Mucosa of gallbladder (tissue), 1 donor: ENCODE measurements at places on chromosomes 6 and 20.

DNA sequence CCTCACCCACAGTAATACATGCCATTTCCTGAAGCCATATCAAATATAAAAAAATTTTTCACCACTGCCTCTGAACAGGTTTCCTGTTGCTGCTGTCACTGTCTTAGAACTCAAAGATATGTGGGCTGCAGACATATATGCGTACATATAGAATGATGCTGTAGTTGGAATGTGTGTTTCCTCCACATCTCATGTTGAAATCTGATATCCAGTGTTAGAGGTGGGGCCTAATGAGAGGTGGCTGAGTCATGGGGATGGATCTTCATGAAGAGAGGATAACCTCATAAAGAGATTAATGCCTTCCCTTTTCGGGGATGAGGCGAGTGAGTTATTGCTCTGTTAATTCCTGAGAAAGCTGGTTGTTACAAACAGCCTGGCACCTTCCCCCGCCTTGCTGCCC, 7.7 kb upstream of the SCP2D1 start:
- no peak for DNase-seq

- DNase-seq = peak; percentile 57
Measured at GRCh38 chr6:45922728-45923351, 92.8 kb downstream of the CLIC5 start.

GRCh38 chr20:45459606-45460005, 9.9 kb upstream of the WFDC2 start:
- no peak for DNase-seq

- DNase-seq = no peak
Measured at GRCh38 chr20:10668677-10669368, 5.0 kb downstream of the JAG1 start.

DNA sequence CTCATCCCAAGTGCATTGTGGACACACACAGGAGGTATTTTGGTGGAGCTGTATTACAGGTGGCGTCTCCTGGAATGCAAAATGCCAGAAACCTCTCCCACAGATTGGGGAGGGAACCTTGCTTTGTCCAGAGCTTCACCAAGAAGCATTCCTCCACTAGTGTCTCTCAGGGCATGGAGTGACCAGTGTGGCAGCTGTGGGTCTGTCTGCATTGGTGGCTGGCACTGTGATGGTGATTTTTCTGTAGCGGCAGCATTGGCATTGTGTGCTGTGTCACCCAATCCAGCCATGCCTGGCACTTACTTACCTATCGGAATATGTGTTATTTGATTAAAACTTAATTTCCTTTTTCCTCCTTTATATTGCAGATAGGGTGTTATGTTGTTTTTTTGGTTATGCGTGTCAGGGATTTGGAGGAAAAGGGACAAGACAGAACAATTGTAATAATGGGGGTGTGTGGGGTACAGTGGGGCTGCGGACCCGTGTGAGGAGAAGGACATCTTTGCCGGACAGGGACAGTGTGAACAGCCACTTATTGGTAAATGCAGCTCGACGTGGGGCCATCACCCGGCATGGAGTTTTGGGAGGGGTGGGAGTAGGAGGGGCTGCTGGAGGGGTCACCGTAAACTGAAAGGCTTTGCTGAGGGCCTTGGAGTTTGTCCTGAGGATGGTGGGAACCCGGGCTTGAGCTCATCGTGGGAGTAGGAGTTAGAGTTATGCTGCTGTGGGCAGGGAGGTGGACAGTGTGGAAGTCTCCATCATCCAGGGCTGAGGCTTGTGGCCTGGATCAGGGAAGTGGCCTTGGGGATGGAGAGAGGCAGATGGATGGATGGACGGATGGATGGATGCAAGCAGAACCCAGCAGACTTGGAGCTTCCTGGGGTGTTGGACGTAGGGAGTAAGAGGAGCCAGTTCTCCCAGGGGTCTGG, 105.0 kb downstream of the SYCP2 start:
- no peak for DNase-seq

GRCh38 chr20:62215020-62215990, 4.8 kb downstream of the HRH3 start:
- DNase-seq = no peak

GRCh38 chr20:1467082-1467354, 369 bp upstream of the NSFL1C start:
- DNase-seq = no peak

DNA sequence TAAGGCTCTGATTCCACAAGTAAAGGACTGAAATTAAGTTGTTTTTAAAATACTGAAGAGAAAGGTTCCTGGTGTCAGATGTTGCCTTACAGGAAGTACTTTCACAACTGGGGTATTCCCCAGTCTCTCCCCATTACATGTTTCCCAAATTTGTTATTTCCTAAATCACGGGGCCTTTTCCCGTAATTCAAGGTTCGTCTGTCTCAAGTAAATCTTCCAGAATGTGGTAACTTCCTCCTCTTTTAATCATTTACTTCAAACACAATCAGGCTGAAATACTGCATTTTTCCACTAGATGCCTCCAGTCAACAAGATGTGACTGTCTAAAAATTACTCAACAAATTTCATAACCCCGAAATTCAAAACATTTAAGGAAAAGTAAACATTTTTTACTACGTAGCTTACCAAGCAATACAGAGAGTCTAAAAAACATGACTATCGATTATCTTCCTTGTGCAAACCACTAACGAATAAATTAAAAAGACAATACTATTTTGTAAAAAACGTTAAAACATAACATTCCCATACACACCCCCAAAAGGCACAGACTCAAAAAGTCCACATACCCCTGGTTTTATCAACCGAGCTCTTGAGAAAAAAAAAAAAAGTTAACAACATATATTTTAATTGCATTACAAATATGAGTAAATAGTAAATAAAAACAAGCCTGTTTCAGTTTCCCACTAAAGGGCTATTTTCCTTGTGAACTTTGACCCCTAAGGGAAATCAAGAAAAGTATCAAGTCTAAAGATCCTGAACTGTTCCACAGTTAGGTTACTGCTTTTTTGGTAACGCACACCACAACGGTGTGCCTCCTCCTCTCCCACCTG, 1.7 kb downstream of the SOD2 start:
- peak; percentile 38 for DNase-seq

- peak; percentile 22 for DNase-seq
Measured at GRCh38 chr6:81842254-81842653, 89.8 kb upstream of the TENT5A start.

GRCh38 chr6:100235631-100236030, 229.1 kb downstream of the SIM1 start:
- DNase-seq = no peak
